ENCODE measurements at places on chromosomes 7 and 10. TPM values are rescaled to one million over a fixed set of nuclear protein-coding genes. Genes with fewer than 3 reads are reported as not detected.

ZNF485 gene
- 2.7 TPM for total RNA-seq

VPS37D gene
- 2.6 TPM for total RNA-seq

ENKUR gene
- 0.48 TPM for total RNA-seq

MMRN2 gene
- total RNA-seq = 9.6 TPM

TMEM196 gene
- total RNA-seq = not detected

DOCK1 gene
- total RNA-seq = 14.7 TPM

AKR1D1 gene
- total RNA-seq = 206 TPM

TFR2 gene
- 689 TPM for total RNA-seq

KCNMA1 gene
- total RNA-seq = 44.0 TPM

SDHAF3 gene
- 14.8 TPM for total RNA-seq

DRGX gene
- not detected for total RNA-seq

TYW1B gene
- total RNA-seq = 1.5 TPM

ARHGAP22 gene
- total RNA-seq = 0.13 TPM

NME8 gene
- not detected for total RNA-seq

CYP3A7 gene
- total RNA-seq = 17.5 TPM

ZNF425 gene
- 1.1 TPM for total RNA-seq

GTF2IRD1 gene
- 10.3 TPM for total RNA-seq

MORN4 gene
- 0.81 TPM for total RNA-seq

HOXA2 gene
- total RNA-seq = 0.15 TPM

MALRD1 gene
- not detected for total RNA-seq

MAT1A gene
- total RNA-seq = 928 TPM

LRIT1 gene
- not detected for total RNA-seq

ITGA8 gene
- total RNA-seq = 0.20 TPM

PAPSS2 gene
- total RNA-seq = 120 TPM

TMEM139 gene
- 22.0 TPM for total RNA-seq

ZNRF2 gene
- 18.6 TPM for total RNA-seq

Data from left lobe of liver (tissue), 2 donors.